Calu3 (cell line): ENCODE measurements at places on chromosomes 12 and 14. TPM values are rescaled to one million over a fixed set of nuclear protein-coding genes. Genes with fewer than 3 reads are reported as not detected.

GRCh38 chr12:752695-753610 lies 574 bp downstream of the WNK1 start:
- peak; percentile 78 for DNase-seq

- no peak for DNase-seq
These were observed 127.3 kb upstream of the TMPO start for GRCh38 chr12:98388126-98388525.

DNA sequence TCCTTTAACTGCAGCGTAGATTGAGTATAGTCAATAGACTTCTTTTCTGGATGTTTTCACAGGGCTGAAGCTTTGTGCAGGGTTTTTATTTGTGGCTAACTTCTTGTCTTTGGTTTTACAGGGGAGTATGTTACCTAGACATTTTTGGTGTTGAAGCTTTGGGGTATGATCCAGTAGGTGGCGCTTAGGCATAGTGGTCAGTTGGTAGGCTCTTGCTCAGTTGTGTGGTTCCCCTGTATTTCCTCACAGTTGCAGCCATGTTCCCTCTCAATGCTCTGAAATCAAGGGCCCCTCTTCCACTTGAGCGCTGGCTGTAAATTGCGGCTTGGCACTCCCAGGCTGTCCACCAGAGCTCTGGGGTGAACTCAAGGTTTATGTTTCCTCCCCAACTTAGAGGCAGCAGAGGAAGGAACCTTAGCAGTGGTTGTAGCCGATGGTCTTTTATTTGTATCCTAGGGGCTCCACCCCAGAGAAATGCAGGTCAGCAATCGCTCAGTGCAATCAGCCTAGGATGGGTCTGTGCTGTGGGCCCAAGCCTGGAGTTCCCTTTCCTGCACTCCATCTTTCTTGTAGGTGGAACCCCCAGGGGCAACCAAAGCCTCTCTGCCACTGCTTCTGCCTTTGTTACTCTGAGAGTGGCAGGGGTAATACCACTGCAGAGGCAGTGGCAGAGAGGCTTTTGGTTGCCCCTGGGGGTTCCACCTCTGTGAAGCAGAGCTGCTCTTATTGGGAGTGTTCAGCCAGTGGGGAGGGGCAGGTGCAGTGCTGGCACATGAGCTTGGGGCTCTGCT lies 55.1 kb downstream of the CMAS start:
- peak; percentile 50 for DNase-seq

- peak; percentile 31 for DNase-seq
These were observed 693.0 kb downstream of the NRXN3 start for GRCh38 chr14:78863143-78863542.

DNA sequence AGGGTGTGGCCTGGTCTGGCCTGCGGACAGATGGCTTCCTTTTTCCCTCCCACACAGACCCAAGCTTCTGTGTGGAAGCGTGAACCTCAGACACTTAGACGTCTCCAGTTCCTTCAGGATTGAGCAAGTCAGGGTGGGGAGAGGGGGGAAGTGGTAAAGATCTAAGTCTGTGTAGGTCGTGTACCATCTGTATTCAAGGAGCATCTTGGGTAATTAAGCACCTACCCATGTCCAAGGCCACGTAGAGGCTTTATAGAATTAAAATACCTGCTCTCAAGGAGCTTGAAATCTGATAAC lies 1.7 kb downstream of the AVIL start:
- DNase-seq, result no peak

GRCh38 chr12:123105211-123105826 lies 45.6 kb downstream of the PITPNM2 start:
- no peak for DNase-seq

The TSHR gene
- not detected in 2 replicates for total RNA-seq

The FAM186B gene
- 0.29 and 0.47 TPM in 2 replicates for total RNA-seq

The TAS2R42 gene
- not detected in 2 replicates for total RNA-seq

The MANSC4 gene
- not detected in 2 replicates for total RNA-seq
